Pericardium fibroblast (primary cell): ENCODE measurements at places on chromosomes 11 and 22. TPM values are rescaled to one million over a fixed set of nuclear protein-coding genes. Genes with fewer than 3 reads are reported as not detected.

ANGPTL5 gene
- total RNA-seq: not detected in 2 replicates

MS4A6E gene
- total RNA-seq: not detected in 2 replicates

MYO7A gene
- 0.23 and 0.51 TPM in 2 replicates for total RNA-seq

C11orf97 gene
- total RNA-seq: not detected in 2 replicates

TSGA10IP gene
- not detected in 2 replicates for total RNA-seq

PAMR1 gene
- total RNA-seq: 40.8 and 219 TPM in 2 replicates

DEFB131B gene
- total RNA-seq: not detected in 2 replicates

TPBGL gene
- under 0.01 and 0.51 TPM in 2 replicates for total RNA-seq

NUDT22 gene
- 33.8 and 51.9 TPM in 2 replicates for total RNA-seq

KCNK4 gene
- total RNA-seq: 0.26 TPM in 1 of 2 replicates, not detected in the other

SCGB1A1 gene
- total RNA-seq: not detected in 2 replicates

NCAM1 gene
- 2.6 and 17.3 TPM in 2 replicates for total RNA-seq

FOSL1 gene
- 4.9 and 8.5 TPM in 2 replicates for total RNA-seq

OR4D5 gene
- total RNA-seq: not detected in 2 replicates

TNNI2 gene
- 0.94 TPM in 1 of 2 replicates, not detected in the other for total RNA-seq

SMIM38 gene
- total RNA-seq: 0.09 TPM in 1 of 2 replicates, not detected in the other

OR51F1 gene
- total RNA-seq: not detected in 2 replicates

CCDC116 gene
- not detected in 2 replicates for total RNA-seq

CYB5R2 gene
- 11.3 and 14.0 TPM in 2 replicates for total RNA-seq

GDPD4 gene
- total RNA-seq: not detected in 2 replicates

OR10D3 gene
- not detected in 2 replicates for total RNA-seq

PDE3B gene
- total RNA-seq: 0.34 and 0.35 TPM in 2 replicates

APOBEC3H gene
- total RNA-seq: not detected in 2 replicates

DEPDC7 gene
- 0.93 and 4.7 TPM in 2 replicates for total RNA-seq

LGALS12 gene
- total RNA-seq: 2.4 and 13.2 TPM in 2 replicates

OOSP4B gene
- not detected in 2 replicates for total RNA-seq

CBLIF gene
- total RNA-seq: not detected in 2 replicates

GGTLC2 gene
- total RNA-seq: not detected in 2 replicates

EXPH5 gene
- 0.12 and 0.17 TPM in 2 replicates for total RNA-seq

HPX gene
- total RNA-seq: not detected in 2 replicates

RBX1 gene
- total RNA-seq: 31.7 and 56.7 TPM in 2 replicates

TMPRSS5 gene
- not detected in 2 replicates for total RNA-seq
